ENCODE measurements at places on chromosomes 12 and 14.

GRCh38 chr12:82522762-82523161 is 163.9 kb upstream of the TMTC2 start:
- DNase-seq = no peak

GRCh38 chr14:55963295-55963694 is 154.9 kb upstream of the PELI2 start:
- DNase-seq = no peak

GRCh38 chr12:131260954-131261353 is 307.2 kb downstream of the ADGRD1 start:
- DNase-seq = no peak

GRCh38 chr12:9951026-9951675 is 19.0 kb upstream of the CLEC2A start:
- DNase-seq = no peak

DNA sequence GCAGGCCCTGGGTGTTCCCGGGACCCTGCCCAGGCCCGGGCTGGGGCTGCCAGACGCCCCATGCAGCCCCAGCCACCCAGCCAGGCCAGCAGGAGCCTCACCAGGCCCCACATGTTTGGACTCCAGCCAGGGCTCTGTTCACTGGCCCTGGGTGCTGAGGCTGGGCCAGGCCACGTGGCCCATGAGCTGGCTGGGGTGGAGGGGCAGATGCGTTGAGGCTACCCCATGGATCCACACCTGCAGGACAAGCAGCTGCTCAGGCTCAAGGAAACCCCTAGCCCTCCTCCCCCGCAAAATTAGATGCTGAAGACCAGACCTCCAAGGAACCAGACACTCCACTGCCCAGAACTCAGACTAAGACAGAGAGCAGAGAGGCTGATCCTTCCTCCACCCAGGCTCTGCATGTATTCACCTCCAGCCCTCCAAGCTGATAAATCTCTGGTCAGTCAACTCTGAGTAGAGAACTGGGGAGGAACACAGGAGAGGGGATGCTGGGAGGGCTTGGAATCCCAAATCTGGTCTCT is 1.6 kb downstream of the CDH24 start:
- no peak for DNase-seq

DNA sequence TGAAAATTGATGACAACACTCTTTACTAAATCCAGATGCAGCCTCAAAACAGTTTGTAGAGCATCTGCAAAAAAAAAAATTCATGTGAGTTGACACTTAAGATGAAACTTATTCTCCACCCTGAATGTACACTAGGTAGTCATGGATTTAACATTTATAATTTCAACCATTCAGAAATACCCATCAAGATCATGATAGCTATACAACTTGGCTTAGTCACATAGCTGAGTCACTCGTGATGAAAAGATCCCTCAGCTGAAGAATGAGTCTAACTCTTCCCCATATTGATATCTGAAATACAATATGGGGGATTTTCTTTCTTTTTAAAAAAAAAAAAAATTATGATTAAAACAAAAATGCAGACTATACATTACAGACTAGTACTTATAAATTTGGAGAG is 104.8 kb upstream of the PLEKHG7 start:
- DNase-seq = peak; percentile 24

DNA sequence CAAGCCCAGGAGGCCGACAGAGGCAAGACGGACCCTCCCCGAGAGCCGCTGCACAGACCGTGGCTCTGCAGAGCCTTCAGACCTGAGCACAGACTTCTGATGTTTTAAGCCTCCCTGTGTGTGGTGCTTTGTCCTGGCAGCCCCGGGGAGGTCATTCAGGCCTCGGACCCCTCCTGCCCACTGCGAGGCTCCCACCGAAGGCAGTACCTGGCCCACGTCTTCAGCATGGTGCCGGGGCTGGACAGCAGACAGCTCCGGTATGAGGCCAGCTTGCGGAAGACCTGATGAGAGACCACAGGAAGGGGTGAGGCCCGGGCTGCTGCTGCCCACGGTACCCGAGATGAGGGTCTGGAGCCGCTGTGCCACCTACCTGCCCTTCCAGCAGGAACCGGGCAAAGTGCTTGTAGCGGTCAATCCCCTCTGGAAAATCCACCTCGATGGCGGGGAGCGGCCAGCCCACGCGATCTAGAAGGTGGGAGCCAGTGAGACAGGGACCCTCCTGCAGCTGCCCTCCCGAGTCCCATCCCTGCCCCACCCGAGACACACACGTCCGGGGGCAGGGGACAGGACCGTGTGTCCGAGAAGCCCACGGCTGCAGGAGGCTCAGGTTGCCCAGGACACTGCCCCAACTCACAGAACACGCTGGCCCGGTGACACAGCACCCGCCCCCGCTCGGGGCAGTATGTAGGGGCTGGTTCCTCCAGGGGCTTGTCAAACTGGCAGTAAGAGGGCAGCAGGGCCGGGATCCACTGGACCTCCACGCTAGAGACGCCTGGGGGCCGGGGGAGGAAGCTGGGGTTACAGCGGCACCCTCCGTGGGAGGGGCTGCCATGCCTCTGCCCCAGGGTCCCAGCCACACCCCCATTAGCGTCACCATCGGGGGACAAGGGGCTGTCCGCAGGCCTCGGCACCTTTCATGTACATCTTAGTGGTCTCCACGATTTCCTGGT is 35.6 kb upstream of the UBC start:
- no peak for DNase-seq

- DNase-seq = no peak
These were observed 30.9 kb upstream of the MDM2 start for GRCh38 chr12:68776976-68777610.

DNA sequence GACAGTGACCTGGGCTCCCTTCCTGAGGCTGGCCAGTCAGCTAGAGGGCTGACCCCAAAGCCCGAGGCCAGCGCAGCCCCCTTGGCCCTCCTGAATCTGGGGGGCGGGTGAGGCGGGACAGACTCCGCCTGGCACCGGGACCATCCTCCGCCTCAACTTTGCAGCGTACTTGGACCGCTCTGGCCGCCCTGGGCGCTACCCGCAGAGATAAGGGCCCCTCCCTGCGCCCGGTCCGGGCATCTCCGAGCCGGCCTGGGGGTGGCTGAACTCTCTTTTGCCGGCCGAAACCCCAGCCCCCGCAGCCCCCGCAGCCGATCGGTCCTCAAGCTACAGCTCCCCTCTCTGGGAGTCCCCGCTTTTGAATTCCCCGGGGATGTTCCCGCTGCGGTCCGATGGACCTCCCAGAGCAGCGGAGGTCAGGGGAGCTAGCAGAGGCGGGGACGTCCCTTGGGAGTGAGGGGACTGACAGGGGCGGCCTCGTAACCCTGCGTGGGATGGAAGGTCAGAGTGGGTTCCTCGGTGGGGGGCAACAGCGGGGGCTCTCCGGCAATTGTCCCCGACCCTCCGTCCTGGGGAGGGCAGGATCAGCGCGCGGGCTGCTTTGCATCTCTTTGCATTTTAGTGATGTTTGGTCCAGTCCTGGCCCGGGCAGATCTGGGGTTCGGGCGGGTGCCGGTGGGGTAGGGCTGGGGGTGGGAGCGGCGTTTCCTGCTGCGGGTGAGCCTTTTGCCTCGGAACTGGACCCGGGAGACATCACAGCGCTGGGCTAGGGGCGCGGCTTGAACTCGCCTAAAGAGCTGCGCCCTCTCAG is at the start of gene CRIP1:
Gene CRIP1, plus strand, starts transcription at position 724 of the 811 bp plus-strand sequence. CDS start 374 bp downstream, outside the sequence.
- no peak for DNase-seq

GRCh38 chr12:119664642-119665041 is 3.3 kb upstream of the PRKAB1 start:
- DNase-seq = no peak

DNA sequence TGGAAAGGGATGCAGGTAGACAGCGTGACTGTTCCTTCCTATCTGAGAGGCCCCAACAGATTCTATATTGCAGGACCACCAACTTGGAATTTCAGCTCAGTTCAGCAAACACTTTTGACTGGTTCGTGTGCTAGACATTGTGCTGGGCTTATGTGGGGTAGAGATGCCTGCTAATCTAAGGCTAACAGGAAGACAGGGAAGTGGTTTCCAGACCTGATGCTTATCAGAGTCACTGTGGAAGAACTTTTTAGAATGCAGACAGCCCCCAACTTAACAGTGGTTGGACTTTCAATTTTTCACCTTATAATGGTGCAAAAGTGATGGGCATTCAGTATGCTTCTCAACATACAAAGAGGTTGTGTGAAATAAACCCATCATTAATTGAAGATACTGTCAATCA is 32.2 kb downstream of the NTF3 start:
- no peak for DNase-seq

GRCh38 chr14:74829251-74829650 is 46.7 kb downstream of the PROX2 start:
- no peak for DNase-seq

DNA sequence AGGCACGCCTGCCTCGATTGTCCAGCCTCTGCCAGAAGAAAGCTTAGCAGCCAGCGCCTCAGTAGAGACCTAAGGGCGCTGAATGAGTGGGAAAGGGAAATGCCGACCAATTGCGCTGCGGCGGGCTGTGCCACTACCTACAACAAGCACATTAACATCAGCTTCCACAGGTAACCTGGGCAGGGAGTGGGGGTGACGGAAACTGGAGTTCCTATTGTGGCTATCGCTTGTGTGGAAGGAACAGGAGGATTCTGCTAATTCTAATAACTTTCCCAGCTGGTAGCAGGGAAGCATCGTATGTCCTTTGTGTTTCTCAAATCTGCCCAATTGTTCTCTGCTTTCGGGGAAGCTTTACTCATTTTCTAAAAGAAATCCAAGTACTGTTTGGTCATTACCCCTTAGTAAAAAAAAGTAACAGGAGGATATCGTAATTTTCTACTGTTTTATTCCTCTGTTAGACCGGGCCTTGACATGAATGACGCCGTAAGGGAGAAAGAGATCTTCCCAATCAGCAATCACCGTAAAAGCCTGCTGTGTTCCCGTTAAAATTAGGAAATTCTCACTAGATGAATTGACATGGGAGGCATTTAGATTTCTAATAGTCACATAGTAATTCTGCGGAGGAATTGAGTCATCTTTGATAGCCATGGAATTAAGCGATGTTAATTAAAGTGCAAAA is 449 bp downstream of the THAP2 start:
- DNase-seq = no peak

GRCh38 chr14:92595267-92595666 is 81.7 kb downstream of the RIN3 start:
- no peak for DNase-seq

- no peak for DNase-seq
These were observed 8.4 kb upstream of the INF2 start for GRCh38 chr14:104680806-104681688.

DNA sequence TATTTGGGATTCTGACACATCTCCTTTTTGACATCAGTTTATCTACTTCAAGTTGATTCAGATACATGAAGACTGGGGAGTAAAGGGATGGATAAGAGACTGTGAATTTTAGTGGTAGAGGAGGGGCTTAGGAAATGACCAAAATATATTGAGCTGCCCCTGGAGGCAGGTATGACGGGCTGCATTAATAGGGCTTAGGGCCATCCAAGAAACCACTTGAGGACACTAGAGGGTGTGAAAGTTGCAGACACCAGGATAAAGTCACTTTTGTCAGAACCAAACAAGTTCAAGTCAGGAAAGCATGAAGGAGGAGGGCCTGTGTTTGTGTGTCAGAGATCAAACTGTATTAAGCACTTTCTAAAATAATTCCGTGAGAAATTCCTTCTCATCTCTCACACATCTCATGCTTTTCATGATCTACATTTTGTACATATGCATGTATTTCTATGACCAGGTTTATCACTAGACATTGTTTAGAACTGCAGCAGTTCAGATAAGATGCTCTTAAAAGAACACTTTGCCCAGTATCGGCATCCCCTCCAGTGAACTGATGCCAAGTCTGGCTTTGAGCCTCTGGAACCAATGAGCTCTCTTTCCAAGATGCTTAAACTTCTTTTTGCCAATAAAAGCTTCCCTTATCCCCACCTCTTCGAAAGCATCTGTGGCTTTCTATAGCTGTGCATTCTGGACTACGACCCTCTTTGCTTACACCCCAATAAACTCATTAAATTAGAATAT is 136.9 kb downstream of the SLC38A1 start:
- DNase-seq = no peak

- no peak for DNase-seq
These were observed 717 bp downstream of the PPHLN1 start for GRCh38 chr12:42326541-42327226.

DNA sequence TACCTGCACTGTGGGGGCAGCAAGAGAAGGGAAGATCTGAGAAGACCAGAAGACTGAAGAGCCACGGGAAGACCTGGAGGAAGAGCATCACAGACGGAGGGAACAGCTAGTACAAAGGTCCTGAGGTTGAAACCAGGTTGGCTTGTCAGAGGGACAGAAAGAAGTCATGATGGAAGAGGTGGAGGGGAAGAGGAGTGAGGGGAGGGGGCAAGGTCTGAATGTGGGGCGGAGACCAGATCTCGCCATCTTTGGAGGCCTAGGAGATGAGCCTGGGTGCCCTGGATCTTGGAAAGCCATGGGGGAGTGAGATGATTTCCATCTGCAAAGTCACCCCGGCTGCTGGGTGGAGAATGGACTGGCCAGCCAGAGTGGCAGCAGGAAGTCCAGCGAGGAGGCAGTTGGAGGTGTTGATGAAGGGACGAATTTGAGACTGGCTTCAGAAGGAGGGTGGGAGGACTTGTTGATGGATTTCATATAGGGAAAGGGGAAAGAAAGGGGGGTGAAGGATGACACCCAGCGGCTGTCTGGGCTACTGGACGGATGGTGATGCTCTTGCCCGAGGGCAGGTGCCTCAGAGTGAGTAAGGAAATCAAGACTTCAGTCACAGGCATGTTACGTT is 14.6 kb upstream of the UBC start:
- no peak for DNase-seq

GRCh38 chr12:126083926-126084325 is 1018.7 kb downstream of the AACS start:
- DNase-seq = no peak

DNA sequence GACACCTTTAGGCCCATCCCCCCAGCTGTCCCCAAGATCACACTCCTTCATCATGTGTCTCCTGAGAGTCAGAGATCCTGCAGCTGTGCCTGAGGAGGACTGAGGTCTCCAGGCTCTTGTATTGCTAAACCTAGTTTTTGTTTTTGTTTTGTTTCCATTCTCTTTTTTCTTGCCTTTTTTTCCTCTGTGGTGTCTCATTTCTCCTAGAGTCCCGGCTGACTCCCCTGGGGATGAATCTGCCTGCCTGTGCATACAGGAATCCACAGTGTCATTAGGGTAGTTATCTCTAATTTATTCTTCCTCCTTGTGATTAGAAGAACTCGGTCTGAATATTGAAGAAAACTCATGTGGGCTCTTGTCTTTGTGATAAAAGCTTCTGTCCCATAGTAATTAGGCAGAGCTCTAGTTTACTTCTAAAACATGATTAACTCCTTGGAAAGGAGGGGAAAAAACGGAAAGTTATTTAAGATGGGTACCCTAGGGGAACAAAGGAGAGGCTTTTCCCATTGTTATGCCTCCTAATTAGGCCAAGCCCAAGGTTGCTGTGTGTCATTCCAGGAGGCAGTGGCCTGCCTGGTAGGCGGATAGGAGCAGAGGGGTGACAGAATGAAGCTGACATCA is 343.2 kb downstream of the ZFP36L1 start:
- no peak for DNase-seq

DNA sequence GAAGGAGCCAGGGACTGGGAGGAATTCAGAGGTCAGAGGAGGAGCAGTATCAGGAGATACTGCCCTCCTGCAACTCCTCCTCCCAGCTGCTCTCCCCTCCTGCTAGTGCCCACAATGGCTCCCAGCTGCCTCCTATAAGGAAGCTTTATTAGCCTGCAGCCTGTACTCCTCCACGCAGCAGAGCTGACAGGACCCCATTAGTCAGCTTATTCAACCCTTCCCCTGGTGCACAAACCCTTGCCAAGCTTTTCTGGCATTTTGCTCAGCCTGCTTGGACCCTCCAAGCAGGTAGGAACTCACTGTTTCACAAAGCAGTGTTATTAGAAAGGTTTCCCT is 6.9 kb upstream of the AQP2 start:
- no peak for DNase-seq
